ENCODE measurements at places on chromosomes 13 and 19. TPM values are rescaled to one million over a fixed set of nuclear protein-coding genes. Genes with fewer than 3 reads are reported as not detected.

Gene ZIK1
- 5.2 TPM for total RNA-seq

Gene MBD3L2B
- not detected for total RNA-seq

Gene CD320
- total RNA-seq = 10.7 TPM

Gene DAPK3
- 105 TPM for total RNA-seq

Gene THAP8
- total RNA-seq = 0.94 TPM

Gene MTUS2
- 0.17 TPM for total RNA-seq

Gene GFY
- not detected for total RNA-seq

Gene KCTD12
- 46.6 TPM for total RNA-seq

Gene ZNF600
- total RNA-seq = 3.2 TPM

Gene FCAR
- not detected for total RNA-seq

Gene NXNL1
- total RNA-seq = not detected

Gene NR2C2AP
- total RNA-seq = 3.3 TPM

Gene COPE
- 166 TPM for total RNA-seq

Gene ERICH6B
- not detected for total RNA-seq

Gene KL
- total RNA-seq = not detected

Gene ZNF555
- total RNA-seq = 3.8 TPM

Gene TNFSF13B
- 5.5 TPM for total RNA-seq

Gene CDX2
- not detected for total RNA-seq

Gene C19orf85
- not detected for total RNA-seq

Gene PTGIR
- total RNA-seq = 0.77 TPM

Gene SLITRK1
- total RNA-seq = not detected

Gene HSH2D
- total RNA-seq = not detected

Gene TECR
- 24.0 TPM for total RNA-seq

Gene C19orf67
- total RNA-seq = not detected
